ENCODE measurements at places on chromosomes 3 and 15. TPM values are rescaled to one million over a fixed set of nuclear protein-coding genes. Genes with fewer than 3 reads are reported as not detected.
A peak's percentile ranks its signal among the peaks of the same experiment; 100 is the strongest.

DNA sequence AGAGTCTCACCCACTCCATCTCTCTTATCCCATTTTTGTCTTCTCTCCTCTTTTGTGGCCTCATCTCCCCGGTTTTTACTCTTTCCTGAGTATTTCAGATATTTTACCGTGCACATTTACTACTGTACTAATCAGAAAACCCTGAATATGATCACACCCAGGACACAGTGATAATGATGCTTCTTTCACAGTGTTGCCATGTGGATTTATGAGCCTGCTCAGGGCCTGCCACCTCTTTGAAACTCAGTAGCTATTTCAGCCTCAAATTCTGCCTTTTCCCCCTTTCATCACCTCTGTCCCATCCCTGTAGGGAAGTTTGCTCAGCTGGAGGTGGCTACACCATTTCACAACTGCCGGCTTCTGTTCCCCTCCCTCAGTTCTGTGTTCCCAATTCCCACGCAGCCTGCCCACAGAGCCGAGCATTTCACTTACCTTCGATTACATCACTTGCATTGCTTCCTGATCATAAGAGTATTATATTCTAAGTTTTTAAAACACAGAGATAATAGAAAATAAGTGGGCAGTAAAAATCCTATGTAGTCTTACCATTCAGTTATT lies 33.2 kb downstream of the ARNT2 start:
- DNase-seq: no peak

GRCh38 chr3:118137778-118138177 lies 896.9 kb downstream of the IGSF11 start:
- DNase-seq: no peak

DNA sequence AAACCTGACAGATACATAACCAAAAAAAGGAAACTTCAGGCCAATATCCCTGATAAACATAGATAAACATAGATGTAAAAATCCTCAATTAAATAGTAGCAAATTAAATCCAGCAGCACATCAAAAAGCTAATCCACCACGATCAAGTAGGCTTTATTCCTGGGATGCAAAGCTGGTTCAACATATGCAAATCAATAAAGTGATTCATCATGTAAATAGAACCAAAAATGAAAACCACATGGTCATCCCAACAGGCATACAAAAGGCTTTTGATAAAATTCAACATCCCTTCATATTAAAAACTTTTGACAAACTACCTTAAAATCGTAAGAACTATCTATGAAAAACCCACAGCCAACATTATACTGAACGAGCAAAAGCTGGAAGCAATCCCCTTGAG lies 882.2 kb downstream of the NTRK3 start:
- DNase-seq: no peak

GRCh38 chr3:98890181-98890835 lies 11.2 kb downstream of the DCBLD2 start:
- DNase-seq: no peak

DNA sequence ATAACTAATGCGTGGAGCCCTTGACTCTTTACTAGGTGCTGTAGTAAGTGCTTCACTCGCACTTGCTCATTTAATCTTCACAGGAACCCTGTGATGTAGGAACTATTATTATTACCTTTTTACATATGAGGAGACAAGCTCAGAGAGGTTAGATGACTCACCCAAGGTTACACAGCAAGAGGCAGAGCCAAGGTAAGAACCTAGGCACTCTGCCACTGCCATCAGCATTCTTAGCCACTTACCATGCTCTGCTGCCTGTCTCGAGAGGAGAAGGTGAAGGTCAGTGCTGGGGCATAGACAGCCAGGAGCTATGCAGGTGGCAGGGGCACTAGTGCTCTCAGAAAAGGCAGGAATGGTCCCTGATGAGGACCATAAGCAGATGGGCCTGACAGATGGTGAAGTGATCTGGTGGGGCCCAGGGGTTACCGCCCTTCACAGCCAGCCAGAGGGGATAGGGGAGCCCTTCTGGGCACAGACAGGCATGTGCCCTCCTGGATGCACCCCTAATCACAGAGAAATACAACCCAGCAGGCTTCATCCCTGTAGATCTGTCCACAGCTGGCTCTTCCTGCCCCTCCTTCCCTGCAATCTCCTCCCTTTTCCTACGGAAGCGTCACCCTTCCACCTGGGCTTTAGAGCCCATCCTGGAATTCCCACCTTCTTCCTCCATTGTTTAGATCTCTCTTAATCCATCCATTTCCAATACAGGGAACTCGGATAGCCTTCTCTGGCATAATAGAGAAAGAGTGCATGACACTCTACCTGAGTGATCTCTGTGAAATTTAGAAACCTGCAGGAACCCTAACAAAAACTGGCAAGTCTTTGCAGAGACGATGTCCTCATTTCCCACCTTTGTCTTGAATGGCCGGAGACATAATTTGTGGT lies 26.9 kb downstream of the ABTB1 start:
- peak; percentile 57 for DNase-seq

SERPINI2 gene
- total RNA-seq: not detected

GRCh38 chr3:153928851-153929250 lies 192.3 kb upstream of the ARHGEF26 start:
- no peak for DNase-seq

All from M059J (cell line).